ENCODE measurements at places on chromosomes 3 and 15. TPM values are rescaled to one million over a fixed set of nuclear protein-coding genes. Genes with fewer than 3 reads are reported as not detected.

DNA sequence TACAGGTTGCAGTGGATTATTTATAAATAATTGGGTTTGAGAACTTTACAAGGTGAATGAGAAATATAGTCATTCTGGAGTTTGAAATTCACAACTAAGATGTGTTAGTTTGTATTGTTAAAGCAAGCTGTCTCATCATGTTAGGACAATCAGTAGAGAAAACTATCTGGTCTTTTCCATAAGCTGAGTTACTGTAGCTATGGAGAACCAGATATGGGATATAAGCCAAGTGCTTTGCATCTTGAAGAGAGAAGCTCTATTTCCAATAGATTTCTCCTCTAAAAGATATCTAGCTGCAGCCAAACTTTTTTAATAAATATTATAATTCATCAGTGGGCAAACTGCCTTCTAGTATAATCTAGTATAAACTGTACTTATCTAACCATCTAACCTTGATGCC, 11.3 kb downstream of the P3H2 start:
- H3K36me3 ChIP-seq, result no peaks in the 10 kb centered on the region
- no peaks in the 10 kb centered on the region for H3K4me1 ChIP-seq
- no peak overlapping the region for H3K27ac ChIP-seq

DZIP1L gene
- total RNA-seq, result 19.9 TPM

GRCh38 chr3:74445541-74445940, 168.9 kb downstream of the CNTN3 start:
- no peaks in the 10 kb centered on the region for H3K4me1 ChIP-seq
- H3K27ac ChIP-seq, result no peak overlapping the region
- DNase-seq, result no peak

DNA sequence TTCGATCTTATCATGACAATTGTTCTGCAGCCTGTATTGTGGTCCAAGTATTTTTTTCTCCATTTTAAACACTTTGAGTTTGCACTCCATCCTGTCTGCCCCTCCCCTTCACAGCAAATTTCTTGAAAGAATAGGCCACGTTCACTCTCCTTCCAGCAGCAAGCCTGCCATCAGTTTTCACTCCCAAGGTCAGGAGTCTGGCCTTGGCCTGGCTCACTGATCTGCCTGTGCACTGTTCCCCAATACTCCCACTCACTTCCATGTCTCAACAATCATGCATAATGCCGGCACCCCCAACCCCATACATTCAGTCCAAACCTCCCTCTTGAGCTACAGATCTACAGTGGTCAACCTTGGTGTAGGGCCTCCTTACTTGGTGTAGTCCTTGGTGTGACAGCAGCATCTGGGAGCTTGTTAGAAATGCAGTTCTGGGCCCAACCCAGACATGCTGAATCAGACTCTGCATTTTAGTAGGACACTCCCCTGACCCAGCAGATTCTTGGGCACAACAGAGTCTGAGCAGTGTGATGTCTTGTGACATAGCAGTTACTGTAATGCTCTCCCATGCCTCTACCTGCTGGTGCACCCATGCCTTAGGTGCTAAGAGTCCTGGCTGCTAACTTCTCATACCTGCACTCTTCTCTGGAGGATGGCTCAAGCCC, 58.3 kb upstream of the XCR1 start:
- H3K27ac ChIP-seq, result no peak overlapping the region
- H3K36me3 ChIP-seq, result no peaks in the 10 kb centered on the region
- no peak for DNase-seq
- no peak overlapping the region for H3K4me3 ChIP-seq
- H3K27me3 ChIP-seq, result no peaks in the 10 kb centered on the region

KATNBL1 gene
- total RNA-seq, result 44.1 TPM

SCG5 gene
- total RNA-seq, result 0.65 TPM

CHRD gene
- total RNA-seq, result 4.1 TPM

DCP1A gene
- total RNA-seq, result 25.1 TPM

DNA sequence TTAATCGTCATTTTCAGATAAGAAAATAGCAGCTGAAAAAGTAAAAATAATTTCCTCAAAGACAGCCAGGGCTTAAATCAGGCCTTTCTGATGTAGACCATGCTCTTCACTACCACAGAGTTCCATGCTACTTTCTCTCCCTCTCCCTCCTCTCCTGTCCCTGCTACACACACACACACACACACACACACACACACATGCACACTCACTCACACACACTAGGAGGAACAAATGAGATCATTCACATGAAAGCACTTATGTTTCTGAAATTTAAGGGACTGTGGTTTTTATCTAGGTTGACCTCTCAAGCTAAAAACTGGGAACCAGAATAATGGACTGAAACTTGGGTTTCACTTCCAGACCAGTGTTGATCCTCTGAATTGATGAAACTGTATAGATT, 4.1 kb upstream of the PSMA4 start:
- no peaks in the 10 kb centered on the region for H3K27me3 ChIP-seq
- H3K36me3 ChIP-seq, result no peaks in the 10 kb centered on the region
- H3K4me1 ChIP-seq, result peaks cover 2% of the 10 kb centered on the region
- H3K4me3 ChIP-seq, result no peak overlapping the region
- DNase-seq, result no peak

Measured in lower lobe of right lung (tissue), 2 donors.